ENCODE measurements at places on chromosomes 6 and 20.

- DNase-seq = no peak
These were observed 5.8 kb downstream of the KIAA0319 start for GRCh38 chr6:24640166-24640565.

GRCh38 chr6:81772741-81773140, 20.3 kb upstream of the TENT5A start:
- DNase-seq = no peak

DNA sequence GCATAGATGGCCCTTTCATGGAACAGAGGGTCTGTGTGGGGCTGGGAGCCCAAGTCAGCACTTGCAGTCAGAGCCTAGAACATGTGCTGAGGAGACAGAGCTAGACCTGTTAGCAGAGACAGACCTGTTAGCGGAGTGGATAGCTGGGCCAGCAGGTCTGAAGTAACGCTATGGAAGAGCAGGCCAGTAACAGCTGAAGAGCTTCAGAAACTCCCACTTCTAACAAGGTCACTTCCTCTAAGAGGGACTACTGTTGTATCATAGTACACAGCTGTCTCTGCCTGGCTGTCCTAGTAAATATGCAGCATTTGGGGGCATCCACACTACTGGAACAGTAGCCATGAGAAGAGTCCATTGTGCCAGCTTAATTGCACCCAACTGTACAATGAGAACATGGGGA, 41.2 kb upstream of the POLR1H start:
- DNase-seq = no peak

DNA sequence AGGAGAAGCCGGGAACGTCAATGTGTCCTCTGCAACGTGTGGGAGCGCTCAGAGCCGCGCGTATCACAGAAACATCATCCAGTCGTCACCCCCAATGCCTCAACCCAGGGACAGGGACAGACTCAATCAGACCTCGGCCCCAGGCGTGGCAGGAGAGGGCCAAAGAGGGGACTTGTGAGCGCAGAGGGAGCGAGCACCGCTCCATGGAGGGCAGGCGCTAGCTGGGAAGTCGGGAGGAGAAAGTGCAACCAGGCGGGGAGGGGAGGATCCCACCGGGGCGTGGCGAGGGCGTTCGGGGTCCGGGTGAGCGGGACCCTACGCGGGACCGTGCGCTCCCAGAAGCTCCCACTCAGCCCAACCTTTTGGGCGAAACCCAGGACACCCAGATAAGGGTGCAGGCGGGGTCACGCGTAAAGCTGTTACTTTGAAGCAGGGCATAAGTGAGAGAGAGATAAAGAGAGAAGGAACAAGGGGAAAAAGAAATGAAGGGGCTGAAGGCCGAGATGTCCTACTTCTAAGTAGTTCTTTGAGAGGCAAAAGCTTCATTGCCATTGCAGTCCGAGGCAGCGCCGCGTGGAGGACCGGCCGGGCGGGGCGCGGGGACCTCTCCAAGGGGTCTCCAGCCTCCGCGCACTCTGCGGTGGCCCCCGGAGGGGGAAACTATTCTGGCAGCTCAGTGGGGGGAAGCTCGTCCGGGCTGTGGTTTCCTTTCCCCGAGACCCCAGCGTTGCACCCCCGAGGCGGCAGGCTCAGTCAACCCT, 862 bp upstream of the SOBP start:
- DNase-seq = peak; percentile 51

DNA sequence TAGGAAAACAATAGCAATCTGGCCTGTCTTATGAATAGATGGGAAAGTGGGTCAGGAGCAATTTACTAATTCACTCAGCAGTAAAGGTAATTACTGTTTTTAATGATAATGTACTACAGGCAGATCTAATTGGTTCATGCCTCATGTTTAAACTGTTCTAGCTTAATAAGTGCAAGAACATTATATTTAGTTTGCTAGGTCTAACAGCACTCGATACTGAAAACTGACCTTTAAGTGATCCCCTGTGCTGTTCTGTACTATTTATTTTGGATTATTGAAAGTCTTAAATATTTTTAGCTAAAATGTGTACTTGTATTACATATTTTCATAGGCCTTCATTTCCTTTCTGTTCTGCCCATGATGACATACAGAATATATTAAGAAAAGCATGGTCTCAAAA, 998.0 kb upstream of the GJE1 start:
- DNase-seq = no peak

Data from globus pallidus (tissue), 1 donor.